ENCODE measurements at places on chromosomes 6 and 20.

DNA sequence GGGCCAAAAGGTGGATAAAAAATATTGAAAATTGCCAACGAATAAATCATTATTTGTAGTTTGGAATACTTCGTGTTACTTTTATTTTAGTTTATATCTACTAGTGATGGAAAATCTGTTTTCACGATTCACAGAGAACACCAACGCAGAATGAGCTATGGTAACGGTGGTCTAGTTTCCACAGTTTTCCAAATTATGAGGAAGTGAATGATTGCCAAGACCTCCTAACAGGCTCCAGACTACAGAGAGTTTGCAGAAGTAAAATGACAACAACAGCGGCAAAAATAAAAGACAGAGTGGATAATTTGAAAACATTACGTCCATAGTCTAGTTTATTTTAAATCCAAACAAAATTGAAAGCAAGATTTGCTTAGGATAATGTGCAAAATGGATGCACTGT, 57.0 kb upstream of the AIG1 start:
- DNase-seq, result no peak

- DNase-seq, result no peak
Measured at GRCh38 chr6:147204060-147204785, at the start of gene STXBP5. Gene STXBP5, plus strand, starts transcription at chr6:147204417. Its CDS starts 116 bp downstream, at chr6:147204533.

- DNase-seq, result no peak
Measured at GRCh38 chr20:50510706-50511542, 741 bp downstream of the PTPN1 start.

DNA sequence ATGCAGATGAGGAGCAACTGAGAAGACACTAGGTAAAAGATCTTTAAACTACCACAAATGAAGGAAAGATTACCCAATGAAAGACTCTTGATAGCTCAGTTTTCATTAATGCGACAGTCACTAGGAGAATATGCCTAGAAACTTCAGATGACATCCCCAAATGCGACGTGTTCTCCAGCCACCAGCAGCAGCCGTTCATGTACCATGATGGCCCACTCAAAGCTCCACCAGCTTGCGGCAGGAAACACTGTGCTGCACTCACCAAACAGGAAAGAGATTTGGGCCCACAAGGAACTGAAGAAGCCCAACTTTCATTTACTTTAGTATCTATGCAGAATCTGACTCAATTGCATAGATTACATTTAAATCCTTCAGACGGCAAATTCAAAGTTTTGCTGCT, 7.5 kb downstream of the DIDO1 start:
- no peak for DNase-seq

- no peak for DNase-seq
Measured at GRCh38 chr6:121453191-121453590, 17.7 kb downstream of the GJA1 start.

- no peak for DNase-seq
Measured at GRCh38 chr6:44569931-44570385, 182.5 kb downstream of the CDC5L start.

DNA sequence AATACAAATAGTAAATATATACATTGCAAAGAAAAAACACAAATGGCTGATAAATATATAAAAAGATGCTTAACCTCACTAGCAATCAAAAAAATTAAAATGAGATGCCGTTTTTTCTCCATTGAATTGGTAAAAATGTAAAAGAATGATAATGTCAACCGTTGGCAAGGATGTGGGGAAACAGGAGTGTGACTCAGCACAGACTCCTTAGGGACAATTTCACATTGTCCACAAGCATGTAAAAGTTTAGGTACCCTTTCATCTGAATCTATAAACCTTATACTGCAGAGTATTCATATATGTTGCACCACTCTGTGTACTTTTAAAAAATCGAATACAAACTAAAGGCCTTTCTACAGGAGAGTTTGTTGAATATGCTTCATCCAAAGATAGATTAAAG, 143.1 kb upstream of the RREB1 start:
- DNase-seq, result no peak

DNA sequence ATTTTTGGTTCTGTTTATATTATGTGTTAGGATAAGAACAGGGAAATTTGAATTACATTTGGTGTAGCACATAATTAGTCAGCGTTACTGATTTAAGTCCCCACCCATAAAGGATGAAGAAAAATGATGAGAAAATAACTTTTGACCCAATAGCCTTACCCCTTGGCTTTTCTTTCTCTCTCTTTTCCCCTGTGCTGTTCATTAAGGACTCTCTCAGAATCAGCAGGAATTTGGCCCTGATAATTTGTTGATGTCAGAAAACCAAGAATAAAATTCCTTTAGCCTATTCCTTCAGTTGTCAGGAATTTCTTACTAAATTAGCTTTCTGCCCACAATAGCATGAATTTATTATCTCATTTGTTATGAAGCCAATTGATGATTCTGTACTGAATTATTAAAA, 18.5 kb downstream of the PLCB1 start:
- DNase-seq, result no peak

GRCh38 chr6:33779290-33779689, 9.6 kb downstream of the LEMD2 start:
- no peak for DNase-seq

GRCh38 chr6:72390548-72390947, 231.3 kb upstream of the KCNQ5 start:
- DNase-seq, result no peak

GRCh38 chr20:53911301-53911700, 159.1 kb downstream of the BCAS1 start:
- no peak for DNase-seq

- DNase-seq, result no peak
Measured at GRCh38 chr6:128847431-128848210, 35.3 kb upstream of the LAMA2 start.

- DNase-seq, result no peak
Measured at GRCh38 chr20:31740208-31740607, 1.1 kb downstream of the TPX2 start.

DNA sequence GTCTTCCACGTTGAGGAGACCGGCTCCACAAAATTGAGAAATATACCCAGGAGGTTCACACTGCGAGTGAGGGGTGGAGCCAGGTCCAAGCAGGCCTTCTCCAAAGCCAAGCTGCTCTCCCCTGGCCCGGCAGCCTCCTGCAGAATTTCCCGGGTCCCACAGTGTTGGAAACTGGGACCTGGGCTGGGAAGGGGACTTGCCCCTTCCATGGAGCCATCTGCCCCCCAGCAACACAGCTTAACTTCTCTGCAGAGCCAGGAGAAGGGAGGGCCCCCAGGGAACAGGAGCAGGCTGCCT, 35.4 kb downstream of the MDFI start:
- no peak for DNase-seq

DNA sequence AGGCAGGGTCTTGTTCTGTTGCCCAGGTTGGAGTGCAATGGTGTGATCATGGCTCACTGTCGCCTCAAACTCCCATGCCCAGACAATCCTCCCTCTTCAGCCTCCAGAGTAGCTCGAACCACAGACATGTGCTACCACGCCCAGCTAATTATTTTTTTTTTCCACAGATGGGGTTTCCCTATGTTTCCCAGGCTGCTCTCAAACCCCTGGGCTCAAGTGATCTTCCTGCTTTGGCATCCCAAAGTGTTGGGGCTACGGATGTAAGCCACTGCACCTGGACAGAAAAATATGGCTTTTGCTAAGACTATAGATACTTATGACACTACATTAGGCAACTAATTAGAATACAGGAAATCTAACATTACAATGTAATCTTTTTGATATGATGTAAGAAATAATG, 17.9 kb downstream of the RNF24 start:
- no peak for DNase-seq

- no peak for DNase-seq
Measured at GRCh38 chr20:9154464-9155024, 85.7 kb downstream of the PLCB4 start.

- DNase-seq, result no peak
Measured at GRCh38 chr20:47156301-47157137, 200.0 kb downstream of the ZMYND8 start.

GRCh38 chr20:49447946-49448809, 34.3 kb downstream of the KCNB1 start:
- DNase-seq, result no peak

DNA sequence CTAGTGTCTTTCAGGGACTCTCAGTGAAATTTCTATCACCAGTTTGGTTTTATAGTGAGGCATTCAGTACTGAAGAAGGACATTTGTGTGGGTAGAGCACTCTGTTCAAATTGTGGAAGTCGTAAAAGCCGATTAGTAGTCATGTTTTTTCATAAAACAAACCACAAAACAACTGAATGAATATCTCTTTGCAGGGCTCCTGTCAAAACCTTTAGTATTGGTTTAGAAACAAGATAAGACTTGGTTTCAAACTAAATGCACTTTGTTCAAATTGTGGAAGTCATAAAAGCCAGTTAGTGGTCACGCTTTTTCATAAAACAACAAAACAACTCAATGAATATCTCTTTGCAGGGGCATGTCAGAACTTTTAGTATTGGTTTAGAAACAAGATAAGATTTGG, 23.8 kb downstream of the ADGRF4 start:
- DNase-seq, result no peak

GRCh38 chr20:59778615-59779200, 154.7 kb downstream of the SYCP2 start:
- no peak for DNase-seq

GRCh38 chr6:33018904-33019303, 9.5 kb upstream of the HLA-DOA start:
- no peak for DNase-seq

DNA sequence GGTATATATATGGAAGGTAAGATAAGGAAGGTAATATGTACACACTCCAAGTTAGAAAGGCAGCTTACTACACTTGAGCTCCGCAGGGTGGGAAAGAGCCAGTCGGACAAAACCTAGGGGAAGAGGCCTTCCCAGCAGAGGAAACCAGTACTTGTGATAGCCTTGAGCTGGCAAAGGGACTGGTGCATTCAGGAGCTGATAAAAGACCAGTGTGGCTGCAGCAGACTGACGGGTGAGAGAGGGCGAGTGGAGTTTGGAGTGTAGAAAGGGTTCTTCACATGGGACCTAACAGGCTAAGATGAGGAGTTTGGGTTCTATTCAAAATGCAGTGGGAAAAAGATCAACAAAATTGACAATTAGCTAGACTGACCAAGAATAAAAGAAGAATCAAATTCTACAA, 49.3 kb upstream of the KIF13A start:
- DNase-seq, result no peak

GRCh38 chr6:6466967-6467761, 121.4 kb upstream of the LY86 start:
- no peak for DNase-seq

DNA sequence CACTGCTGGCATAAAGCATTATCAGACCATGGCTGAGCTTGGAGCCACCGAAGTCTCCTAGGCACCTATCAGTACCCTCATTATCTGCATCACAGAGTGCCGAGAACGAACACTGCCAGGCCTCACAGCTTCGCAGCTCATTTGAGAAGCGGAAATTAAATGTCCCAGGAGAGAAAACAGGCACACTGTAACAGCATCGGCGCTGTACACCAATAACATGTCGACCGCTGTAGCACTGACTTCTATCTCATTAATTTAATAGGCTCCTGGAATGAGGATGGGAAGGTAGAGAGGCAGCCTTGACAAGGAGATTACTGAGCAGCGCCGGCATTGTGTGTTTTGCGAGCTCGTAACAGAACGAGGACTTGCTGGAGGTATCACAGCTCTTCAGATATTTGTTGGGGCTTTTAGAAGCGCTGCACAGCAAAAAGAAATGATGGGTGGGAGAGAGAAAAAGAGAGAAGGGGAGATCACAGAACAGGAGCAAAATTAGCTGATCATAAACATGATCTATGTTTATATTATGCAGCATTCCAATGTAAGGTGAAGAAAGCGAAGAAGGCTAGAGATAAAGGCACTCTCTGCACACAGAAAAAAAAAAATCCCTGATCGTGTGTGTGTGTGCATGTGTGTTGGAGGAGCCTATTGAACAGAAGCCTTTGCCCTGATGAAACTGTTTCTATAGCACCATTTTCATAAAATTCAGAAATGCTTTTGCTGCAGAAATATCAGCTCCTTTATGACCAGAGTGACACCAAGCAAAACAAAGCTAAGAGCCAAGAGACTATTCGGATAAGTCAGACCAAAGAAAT, 29.2 kb downstream of the ID4 start:
- no peak for DNase-seq

DNA sequence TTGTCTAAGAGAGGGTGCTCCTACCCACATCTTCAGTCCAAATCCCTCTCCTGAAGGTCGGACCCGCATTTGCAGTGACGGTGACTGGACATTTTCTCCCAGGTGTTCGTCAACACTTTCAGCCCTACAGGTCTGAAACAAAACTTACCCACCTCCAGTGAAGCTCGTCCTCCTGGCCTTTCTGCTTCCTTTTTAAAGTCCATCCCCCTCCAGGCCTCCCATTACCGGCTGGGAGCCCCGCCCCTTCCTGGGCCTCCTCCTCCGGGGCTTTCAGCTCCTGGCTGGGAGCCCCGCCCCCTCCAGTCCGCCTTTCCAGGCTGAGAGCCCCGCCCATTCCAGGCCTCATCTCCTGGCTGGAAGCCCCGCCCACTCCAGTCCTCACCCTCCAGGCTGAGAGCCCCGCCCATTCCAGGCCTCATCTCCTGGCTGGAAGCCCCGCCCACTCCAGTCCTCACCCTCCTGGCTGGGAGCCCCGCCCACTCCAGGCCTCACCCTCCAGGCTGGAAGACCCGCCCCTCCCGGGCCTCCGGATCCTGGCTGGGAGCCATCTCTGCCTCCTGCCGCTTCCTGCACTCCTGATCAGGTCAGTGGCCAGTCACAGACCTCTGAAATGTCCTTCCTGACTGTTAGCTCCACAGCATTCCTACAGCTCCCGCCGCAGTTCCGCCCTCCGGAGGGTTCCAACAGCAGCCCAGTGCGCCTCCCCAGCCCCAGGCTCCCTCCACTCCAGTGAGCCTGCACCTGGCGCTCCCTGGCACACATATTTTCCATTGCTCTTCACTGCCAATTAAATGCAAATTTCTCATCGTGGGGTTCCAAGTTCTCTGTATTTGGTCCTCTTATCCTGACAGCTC, 98.5 kb downstream of the LY86 start:
- DNase-seq, result no peak
